ENCODE measurements at places on chromosomes 6 and 20. TPM values are rescaled to one million over a fixed set of nuclear protein-coding genes. Genes with fewer than 3 reads are reported as not detected.

DNA sequence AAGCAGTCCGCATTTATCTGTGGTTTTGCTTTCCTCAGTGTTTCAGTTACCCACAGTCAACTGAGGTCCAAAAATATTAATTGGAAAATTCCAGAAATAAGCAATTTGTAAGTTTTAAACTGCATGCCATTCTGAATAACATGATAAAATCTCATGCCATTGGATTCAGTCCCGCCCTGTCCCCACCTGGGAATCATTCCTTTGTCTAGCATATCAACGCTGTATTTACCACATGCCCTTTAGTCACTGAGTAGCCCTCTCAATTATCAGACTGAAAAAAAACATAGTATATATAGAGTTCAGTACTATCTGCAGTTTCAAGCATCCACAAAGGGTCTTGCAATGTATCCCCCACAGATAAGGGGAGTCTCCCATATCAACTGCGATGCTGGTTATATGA lies 17.1 kb downstream of the RANBP9 start:
- no peak for DNase-seq

- no peak for DNase-seq
Observed at GRCh38 chr6:148983101-148983761, 236.4 kb downstream of the UST start.

DNA sequence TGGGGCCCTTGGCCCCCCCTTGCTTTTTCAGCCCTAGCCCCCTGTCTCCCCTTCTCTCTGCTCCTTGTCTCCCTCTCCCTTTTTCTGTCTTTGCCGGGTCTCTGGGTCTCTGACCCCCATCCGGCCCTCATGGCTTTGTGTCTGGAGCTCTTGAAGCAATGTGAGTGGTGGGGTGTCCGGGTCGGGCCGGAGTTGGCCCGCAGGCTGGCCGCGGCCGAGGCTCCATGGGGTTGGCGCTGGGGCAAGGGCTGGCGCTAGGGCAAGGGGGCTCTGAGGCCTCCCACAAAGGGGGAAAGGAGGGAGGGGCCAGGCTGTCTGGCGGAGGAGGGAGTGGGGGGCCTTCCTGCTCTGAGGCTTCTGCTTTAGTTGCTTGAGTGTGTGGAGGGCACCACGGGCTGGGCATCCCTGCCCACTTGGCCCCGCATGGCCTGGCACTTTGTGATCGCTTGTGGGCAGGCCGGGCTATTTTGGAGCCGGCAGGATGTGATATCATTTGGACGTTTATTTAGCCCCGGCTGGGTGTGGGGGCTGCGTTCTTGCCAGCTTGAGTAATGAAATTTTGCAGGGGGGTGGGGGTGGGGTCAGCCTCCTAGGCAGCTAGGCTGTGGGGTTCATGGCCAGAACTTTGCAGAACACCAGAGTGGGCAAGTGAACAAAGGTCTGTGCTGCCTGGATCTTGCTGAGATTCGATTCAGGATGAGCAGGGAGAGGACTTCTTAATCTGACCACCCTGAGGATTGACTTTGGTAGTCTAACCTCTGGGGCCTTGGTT lies 78.7 kb upstream of the MYL9 start:
- DNase-seq = no peak

- DNase-seq = no peak
Observed at GRCh38 chr6:123480986-123481385, 155.8 kb downstream of the TRDN start.

- no peak for DNase-seq
Observed at GRCh38 chr6:30071081-30071818, 4.3 kb downstream of the PPP1R11 start.

GRCh38 chr6:129370268-129370916 lies 339.6 kb downstream of the ARHGAP18 start:
- DNase-seq = no peak

PRPH2 gene
- 0.02 TPM for polyA plus RNA-seq

MAK gene
- polyA plus RNA-seq = not detected

DNA sequence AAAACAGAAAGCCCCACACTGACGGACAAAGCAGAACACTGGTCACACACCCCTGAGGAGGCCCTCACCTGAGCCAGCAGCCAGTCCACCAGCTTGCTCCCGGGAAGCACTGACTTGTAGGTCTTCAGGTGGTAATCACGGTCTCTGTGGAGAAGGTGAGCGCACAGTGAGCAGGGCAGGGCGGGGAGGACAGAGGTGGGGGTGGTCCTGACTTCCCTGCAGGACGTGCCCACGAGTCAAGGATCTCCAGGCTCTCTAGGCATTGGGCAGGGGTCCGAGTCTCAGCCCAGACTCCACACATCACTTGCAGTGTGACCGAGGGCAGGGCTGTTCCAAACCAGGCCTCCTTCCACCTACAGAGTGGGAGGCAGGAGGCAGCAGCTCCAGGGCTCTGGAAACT lies 151.7 kb downstream of the PREX1 start:
- DNase-seq = no peak

- DNase-seq = no peak
Observed at GRCh38 chr6:54267798-54268197, 40.4 kb upstream of the TINAG start.

DNA sequence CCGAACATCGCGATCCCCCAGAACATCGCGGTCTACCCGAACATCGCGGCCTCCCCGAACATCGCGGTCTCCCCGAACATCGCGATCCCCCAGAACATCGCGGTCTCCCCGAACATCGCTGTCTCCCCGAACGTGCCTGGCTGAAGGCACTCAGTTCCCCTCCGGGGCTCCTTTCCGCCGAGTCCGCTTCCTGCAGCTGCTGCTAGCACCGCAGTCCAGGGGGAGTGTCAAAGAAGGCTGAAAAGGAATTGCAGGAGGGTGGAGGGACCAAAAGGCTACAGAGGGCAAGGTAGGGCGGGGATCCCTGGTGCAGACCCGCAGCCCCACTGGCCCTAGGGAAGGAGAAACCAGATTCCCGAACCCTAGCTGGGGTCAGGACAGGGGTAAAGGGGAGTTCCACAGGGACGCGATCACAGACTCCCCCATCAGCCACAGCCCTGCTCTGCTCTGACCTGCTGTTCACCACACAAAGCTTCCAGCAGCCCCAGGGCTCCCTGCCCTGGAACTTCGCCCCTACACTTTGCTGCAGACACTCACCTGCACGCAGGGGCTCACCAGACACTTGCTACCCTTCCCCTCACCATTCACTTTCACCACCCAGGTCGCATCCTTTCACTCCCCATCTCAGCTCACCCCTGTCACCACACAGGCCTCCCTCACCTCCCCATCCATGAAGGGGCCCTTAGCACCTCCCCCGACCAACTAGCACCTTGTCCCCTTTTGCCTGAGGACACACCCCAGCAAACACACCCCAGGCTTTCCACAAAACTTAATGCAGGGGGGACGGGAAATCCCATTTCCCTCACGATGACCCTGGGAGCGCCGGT lies 1.7 kb downstream of the ULBP1 start:
- DNase-seq = no peak

GRCh38 chr6:158760618-158761250 lies 58.4 kb downstream of the EZR start:
- DNase-seq = no peak

BMP5 gene
- polyA plus RNA-seq = not detected

DNA sequence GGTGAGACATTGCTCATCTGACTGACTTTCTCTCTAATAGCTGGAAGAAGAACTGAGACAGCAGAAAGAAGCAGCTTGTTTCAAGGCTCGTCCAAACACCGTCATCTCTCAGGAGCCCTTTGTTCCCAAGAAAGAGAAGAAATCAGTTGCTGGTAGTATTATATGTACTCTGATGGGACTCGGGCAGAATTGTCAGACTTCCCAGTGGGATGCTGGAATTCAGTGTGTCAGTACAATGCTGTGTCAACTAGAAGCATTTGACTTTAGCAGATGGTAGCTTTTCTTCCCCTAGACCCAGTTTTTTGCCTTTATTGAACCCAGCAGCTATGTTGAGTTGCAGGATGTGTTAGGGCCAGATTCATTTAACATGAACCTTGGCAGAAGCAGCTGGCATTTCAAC lies 21.8 kb upstream of the MYLK2 start:
- no peak for DNase-seq

GRCh38 chr20:2816583-2817340 lies 598 bp downstream of the TMEM239 start:
- DNase-seq = no peak

DNA sequence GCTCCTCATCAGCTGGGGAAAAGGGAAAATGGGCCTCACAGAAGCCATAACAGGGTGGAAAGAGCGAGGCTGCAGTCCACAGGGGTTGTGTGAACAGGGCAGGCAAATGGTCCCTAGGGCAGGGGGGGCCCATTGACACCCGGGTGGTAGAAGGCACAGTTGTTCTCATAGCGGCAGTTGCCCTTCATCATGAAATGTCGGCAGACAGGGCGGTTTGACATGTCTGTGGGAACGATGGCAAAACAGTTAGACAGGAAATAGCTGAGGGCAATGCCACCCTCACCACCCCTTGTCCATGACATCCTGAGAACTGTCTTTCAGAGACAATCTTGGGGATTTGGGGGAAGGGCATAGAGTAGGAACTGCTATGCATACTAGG lies 15.6 kb downstream of the PPP1R10 start:
- DNase-seq = no peak

DNA sequence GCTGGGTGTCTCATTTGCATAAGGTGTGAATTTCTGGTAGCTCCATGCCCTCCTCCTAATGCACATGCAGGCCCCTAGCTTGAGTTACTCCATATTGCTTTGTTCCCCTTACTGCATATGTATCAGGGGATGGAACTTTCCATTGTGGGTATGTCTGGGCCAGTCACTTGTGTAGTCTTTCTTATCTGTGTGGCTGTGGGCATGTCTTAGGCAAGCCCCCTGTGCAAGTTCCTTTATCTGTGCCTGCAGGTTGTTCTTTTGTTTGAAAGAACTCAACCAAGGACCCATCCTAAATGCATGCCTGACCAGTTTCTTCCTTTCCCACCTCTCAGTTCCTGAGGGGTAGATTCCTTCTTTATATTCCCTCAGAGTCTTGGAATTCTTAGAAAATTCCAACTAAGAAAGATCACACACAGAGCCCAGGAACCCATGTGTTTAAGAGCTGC lies 23.6 kb downstream of the MBOAT1 start:
- DNase-seq = no peak

DNA sequence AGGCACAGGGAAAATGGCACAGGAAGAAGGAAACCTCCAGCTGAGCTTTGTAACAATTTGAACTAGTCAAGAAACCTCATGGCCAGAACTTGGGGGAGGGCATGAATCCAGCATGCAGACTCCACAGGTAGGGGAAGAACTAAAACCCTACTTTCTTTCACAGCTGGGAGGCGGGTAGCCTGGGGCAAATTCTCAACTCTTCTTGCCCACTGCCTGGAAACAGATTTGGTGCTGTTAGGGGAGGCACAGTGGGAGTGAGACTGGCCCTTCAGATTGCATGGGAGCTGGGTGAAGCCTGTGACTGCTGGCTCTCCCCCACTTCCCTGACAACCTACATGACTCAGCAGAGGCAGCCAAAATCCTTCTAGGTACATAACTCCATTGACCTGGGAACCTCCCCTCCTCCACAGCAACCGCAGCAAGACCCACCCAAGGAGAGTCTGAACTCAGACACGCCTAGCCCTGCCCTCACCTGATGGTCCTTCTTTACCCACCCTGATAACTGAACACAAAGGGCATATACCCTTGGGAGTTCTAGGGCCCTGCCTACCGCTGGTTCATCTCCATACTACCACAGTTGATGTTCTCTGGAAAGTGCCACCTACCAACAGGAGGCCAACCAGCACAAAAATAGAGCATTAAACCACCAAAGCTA lies 37.2 kb upstream of the TRIM27 start:
- no peak for DNase-seq

SLC17A1 gene
- not detected for polyA plus RNA-seq

DNA sequence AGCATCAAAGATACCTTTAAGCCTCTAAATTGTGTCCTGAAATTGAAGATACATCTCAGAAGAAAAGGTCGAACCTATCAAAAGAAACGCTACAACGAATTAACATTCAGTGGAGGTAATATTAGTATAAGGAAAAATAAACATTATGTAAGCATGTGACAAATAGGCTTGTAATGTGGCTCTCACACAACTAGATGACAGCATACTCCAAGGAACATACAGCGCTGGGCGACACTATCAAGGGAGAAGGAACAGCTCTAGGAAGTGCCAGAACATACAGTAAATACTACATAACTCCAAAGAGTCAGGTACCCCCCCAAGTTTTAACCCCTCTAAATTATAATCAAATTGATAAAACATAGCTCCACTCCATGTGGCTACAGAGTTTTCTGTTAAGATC lies 103.5 kb downstream of the LAMP5 start:
- no peak for DNase-seq

- DNase-seq = peak; percentile 17
Observed at GRCh38 chr20:43379239-43379917, 78.3 kb upstream of the SRSF6 start.

DPPA5 gene
- not detected for polyA plus RNA-seq

ZC2HC1B gene
- polyA plus RNA-seq = not detected

TCP11 gene
- not detected for polyA plus RNA-seq

DNA sequence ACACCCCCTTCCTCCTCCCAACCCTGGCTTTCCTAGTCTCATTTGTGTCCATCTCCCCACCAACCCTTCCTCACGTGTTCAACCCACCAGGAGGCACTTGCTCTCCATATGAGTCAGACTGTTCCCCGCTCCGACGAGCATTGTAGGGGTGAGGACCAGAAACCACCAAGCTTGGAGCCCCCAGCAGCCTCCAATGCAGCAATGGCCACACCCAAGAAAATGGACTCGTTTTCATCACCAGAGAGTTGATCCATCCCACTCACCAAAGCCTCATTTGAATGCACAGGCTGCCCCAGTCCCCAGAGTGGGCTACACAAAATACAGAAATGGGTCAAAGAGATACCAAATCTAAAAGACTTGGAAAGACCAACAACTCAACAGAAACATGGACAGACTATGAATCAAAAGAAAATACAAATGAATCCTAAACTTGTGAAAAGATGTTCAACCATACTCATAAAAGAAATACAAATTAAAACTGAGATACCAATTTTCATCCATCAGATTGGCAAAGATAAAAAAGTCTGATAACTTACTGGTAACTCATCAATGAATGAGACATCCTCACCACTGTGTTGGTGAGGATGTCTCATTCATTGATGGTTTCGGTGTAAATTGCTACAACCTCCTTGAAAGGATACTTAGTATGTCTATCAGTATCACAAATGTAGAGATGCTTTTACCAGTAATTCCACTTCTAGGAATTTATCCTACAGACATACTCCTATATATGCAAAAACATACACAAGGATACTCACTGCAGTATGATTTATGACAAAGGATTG lies 68.1 kb downstream of the TRERF1 start:
- DNase-seq = no peak

- DNase-seq = no peak
Observed at GRCh38 chr20:59822291-59823029, 111.0 kb downstream of the SYCP2 start.

- DNase-seq = no peak
Observed at GRCh38 chr20:8267009-8267408, 134.9 kb downstream of the PLCB1 start.

GNRH2 gene
- not detected for polyA plus RNA-seq

CCN6 gene
- 0.06 TPM for polyA plus RNA-seq

FOXC1 gene
- 1.7 TPM for polyA plus RNA-seq

Measured in foreskin keratinocyte (primary cell).